ENCODE measurements at places on chromosomes 12 and 14. TPM values are rescaled to one million over a fixed set of nuclear protein-coding genes. Genes with fewer than 3 reads are reported as not detected.

DNA sequence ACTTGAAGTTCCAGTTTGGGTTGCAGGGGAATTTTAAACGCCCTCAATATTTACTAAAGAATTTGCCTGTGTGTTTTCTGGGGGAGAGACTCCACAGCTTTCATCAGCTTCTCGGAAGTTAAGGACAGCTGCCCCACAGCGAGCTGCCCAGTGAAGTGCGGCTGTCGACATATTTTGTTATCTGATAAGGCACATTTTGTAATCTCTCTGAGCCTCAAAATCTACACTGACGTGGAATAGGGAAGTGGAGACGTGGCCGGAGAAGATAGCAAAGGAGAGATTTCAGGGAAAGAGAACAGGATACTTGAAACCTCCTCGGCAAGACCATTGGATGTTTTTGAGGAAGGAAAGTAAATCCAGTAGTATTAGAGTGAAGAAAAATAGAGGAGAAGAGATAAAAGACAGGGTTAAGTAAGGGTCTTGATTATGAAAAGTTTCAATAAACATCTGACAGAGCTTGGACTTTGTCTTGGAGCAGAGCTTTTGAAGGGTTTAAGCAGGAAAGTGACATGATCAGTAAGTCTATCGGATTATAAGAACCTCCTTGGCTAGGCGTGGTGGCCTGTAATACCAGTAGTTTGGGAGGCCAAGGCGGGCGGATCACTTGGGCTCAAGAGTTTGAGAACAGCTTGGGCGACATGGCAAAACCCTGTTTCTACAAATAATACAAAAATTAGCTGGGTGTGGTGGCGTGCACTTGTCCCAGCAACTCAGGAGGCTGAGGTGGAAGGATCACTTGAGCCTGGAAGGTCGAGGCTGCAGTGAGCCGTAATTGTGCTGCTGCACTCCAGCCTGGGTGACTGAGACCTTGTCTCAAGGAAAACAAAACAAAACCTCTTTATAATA, 1.1 kb downstream of the POLR3B start:
- no peak for DNase-seq

PRPH gene
- total RNA-seq = not detected

DNA sequence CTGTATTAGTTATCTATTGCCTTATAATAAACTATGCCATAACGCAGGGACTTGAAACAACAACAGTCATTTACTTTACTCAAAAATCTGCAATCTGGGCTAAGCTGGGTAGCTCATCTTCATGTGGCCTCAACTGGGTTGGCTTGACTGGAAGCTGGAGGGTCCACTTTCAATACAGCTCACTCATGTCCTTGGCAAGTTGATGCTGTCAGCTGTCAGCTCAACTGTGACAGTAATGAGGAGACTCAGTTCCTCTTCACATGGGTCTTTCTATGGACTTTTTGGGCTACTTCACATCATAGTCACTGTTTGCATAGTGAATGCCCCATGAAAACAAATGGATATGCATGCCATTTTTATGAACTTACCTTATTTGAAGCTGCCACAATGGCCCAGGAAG, 33.6 kb upstream of the STRAP start:
- DNase-seq = no peak

GPRC5D gene
- total RNA-seq = not detected

IFNG-AS1 gene
- total RNA-seq = 0.58 TPM

DNA sequence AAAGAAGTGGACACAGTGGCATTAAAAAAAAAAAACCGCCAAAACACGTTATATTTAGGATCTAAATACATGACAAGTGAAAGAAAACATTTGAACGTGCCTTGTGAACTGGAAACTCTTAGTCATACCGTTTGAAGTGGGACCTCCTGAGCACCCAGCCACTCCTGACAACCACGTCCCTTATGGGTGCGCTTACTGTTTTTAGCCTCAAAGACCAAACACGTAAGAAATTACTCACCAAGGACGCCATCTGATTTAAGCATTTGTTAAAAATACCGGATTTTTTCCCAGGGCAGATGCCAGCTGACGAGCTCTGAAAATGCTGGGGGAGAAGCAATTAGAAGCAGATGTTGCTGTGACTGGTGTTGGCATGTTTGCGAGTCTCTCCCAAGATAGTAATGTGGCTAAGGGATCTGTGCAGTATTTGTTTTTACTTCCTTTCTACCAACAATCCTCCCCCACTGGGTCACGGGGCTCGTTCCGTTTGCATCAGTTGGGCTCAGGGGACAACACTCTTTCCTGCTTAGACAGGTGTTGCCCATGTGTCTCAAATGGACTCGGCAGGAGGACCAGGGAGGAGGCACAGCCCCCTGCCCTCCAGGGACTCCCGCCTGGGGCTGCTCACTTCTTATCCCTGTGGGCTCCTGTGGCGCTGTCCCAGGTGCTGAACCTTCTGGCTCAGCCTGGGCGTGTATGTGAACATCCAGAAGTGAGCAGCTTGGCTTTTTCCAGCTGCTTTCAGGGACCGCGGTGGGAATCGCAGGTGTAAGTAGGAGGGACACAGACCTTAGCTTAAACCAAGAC, 101.0 kb downstream of the BEGAIN start:
- DNase-seq = peak; percentile 59

GRCh38 chr14:51478175-51478621, 173.5 kb upstream of the FRMD6 start:
- DNase-seq = no peak

DNA sequence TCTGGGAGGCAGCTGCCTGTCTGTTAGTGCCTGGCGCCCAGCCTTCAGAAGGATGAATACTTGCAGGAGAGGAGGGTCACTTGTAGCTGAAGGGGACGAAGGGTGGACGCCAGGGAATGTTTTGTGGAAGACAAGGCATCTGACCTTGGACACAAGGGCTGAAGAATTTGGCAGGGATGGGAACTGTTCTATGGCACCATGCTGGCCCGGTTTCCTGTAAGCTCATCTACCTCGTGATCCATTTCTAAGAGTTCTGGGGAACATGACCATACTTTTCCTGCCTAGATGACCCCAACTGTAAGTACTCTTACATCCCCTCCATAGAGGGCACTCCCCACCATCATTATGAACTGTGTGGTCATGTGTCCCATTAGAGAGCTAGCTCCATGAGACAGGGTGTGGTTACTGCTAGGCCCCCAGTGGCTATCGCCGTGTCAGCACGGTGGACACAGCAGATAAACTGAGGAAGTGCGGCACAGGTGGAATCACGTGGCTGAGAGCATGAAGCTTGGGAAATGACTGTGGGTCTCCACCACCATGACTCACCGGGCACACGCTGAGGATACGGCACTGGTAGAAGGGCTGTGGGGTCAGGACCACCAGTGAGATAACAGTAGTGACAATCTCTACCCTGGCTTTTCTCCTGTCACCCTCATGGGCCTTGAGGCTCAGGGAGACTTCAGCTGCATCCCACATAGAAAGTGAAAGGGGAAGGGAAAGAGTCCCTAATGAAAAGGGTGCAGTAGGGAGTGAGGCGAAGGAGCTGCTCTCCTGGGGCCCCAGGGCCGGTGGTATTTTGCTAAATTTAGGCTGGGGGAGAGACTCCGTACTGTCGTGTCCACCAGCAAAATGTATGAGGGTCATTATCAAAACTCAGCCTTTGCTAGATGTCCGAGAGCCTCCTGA, 252.6 kb downstream of the FOXN3 start:
- no peak for DNase-seq

DNA sequence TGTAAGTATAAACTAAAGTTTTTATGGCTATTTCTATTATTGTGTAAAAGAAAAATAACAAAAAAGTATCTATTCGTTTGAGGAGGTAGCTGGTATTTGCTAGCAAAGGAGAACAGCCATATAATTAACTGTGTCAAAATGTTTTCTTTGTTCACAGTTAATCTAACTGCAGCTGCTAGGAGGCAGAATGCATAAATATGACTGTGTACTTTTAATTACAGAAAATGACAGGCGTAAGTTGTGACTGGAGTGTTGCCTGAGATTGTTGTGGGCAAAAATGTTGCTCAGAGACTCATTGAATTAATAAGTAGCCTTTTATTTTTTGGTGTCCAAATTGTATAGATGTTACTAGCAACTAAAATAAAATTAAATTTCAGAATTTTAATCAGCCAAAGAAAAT, 33.5 kb downstream of the PTPRO start:
- no peak for DNase-seq

GRCh38 chr12:113221997-113222729, 899 bp downstream of the TPCN1 start:
- DNase-seq = no peak

GLI1 gene
- total RNA-seq = 0.93 TPM

DNA sequence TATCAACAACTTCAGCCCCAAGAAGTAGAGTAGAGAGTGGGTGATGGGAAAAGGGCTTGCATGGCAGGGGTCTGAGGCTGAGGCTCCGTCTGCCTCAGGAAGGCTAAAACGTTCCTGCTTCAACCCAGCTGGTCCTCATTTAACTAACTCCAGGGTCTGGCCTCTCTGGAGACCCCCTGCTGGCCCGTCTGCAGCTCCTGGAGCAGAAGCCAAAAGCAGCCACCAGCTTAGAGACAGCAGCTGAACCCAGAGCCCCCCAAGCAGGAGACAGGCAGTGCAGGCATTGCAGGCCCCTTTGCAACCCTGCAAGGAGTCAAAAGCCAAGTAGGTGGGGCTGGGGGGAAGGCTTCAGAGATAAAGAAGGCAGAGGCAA, 25.1 kb upstream of the LTBP2 start:
- no peak for DNase-seq

DNA sequence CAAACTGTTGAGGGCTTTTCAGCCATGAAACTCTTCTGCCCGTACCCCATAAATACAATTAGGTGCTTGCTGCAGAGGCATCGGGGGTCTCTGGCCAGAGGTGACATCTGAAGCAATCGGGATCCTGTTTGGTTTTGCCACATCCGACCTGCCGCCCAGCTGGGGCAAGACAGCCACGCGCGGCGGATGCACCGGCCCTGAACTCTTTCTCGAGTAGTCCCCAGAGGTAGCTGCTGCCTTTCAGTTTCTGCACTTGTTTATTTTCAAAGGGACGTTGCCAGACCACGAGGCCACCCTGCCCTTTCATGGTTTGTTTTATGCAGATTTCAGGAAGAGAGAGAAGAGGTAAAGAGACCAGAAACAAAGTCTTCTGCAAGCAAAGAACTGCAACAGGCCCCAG, 10.6 kb upstream of the MLXIP start:
- DNase-seq = no peak

DNA sequence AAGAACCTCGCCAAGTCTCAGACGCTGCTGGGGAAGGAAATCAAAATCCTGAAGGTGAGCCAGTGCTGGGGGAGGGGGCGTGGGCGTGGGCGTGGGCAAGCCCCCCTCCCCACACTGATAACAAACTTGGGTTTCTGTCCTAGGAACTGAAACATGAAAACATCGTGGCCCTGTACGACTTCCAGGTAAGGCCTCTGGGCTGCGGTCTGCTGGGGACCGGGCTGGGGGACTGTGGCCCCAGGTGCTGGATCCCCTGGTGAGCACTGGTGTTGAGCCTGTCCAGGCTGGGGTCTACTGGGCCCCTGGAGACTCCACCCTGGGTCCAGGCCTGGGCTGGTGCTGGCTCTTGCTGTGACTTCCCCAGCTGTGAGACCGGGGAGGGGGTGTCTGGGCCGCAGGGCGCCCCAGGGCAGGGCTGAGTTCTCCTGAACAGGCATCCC, 1.2 kb downstream of the ULK1 start:
- no peak for DNase-seq

DNA sequence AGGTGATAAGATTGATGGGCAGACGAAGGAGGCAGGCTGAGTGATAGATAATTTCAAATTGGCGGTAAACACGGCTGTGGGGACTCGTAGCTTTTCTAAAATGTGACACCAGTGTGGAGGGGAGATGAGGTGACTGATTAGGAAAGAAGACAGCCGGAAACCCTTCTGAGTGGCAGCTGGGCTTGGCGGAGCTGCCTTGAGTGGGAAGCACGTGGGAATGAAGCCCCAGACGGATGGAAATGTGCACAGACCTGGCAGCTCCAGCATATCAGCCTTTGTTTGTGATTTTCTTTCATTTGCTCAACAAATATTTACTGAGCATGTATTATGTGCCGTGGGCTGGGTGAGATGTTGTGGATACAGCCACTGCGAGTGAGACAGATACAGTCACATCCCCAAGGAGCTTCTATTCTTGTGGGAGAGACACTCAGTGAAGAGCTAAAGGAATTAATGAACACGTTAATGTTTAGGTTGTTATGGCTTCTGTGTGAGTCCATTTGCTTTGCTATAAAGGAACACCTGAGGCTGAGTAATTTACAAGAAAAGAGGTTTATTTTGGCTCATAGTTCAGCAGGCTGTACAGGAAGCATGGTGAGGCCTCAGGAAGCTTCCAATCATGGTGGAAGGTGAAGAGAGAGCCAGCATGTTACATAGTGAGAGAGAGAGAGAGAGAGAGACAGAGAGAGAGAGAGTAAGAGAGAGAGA, 65.5 kb upstream of the LHX5 start:
- no peak for DNase-seq

DNA sequence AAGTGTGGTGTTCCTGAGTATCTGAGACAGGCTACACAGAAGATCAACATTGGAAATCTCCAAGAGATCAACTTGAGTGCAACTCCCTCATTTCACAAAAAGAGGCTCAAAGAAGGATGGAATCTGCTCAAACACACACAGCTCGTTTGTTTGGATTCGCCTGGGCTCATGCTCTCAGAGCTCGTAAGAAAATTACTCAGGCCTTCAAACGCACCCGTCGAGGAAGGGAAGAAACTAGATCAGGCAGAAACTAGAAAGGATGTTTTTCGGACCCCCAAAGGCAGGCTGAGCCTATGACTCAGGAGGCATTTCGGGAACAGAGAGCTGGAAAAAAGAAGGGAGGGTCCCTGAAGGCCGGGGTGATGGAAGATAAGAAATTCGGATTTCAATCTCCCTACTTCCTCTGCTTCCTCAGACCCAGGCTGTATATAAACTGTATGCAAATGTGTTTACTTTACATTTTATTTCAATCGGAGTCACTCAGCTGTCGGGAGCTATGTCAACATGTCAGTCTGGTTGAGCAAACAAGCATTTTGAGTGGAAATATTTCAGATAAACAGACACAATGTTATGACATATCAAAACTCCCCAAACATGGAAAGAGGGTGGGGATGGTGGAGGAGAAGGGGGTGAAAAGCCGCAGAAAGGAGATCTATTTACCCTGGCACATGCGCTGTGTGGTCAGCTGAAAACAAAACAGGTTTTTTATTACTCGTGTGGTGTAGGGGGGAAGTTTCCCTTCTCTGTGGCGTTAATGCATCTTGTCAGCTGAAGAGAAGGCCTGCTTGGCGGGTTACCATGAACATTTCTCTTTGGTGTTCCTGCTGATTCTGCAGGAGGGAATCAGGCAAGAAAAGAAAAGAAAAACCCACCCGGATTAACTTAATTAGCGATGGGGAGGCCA, 129.1 kb upstream of the TBX3 start:
- DNase-seq = no peak

- no peak for DNase-seq
Observed at GRCh38 chr14:91238661-91239060, 5.8 kb downstream of the GPR68 start.

GRCh38 chr14:32774214-32774613, 164.5 kb upstream of the NPAS3 start:
- no peak for DNase-seq

DNA sequence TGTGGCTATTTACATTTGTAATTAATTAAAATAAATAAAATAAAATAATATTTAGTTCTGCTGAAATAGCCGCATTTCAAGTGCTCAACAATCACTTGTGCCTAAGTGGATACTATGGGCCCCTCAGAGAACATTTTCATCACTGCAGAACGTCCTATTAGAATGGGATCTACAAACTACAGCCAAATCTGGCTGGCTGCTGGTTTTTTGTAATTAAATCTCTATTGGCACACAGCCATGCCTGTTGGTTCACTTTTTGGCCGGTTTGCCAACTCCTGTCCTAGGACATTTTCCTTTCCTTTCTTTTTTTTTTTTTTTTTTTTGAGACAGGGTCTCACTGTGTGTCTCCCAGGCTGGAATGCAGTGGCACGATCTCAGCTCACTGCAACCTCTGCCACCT, 9.8 kb downstream of the CCDC63 start:
- DNase-seq = no peak

- DNase-seq = no peak
Observed at GRCh38 chr12:40907115-40907527, 214.9 kb downstream of the CNTN1 start.
